Muscle of arm (tissue), 14 donors: ENCODE measurements at places on chromosomes 4 and X.

- peak; percentile 35 for DNase-seq
Measured at GRCh38 chr4:36256398-36256891, 12.1 kb upstream of the ARAP2 start.

GRCh38 chr4:164613256-164613655, 140.7 kb upstream of the SMIM31 start:
- no peak for DNase-seq

DNA sequence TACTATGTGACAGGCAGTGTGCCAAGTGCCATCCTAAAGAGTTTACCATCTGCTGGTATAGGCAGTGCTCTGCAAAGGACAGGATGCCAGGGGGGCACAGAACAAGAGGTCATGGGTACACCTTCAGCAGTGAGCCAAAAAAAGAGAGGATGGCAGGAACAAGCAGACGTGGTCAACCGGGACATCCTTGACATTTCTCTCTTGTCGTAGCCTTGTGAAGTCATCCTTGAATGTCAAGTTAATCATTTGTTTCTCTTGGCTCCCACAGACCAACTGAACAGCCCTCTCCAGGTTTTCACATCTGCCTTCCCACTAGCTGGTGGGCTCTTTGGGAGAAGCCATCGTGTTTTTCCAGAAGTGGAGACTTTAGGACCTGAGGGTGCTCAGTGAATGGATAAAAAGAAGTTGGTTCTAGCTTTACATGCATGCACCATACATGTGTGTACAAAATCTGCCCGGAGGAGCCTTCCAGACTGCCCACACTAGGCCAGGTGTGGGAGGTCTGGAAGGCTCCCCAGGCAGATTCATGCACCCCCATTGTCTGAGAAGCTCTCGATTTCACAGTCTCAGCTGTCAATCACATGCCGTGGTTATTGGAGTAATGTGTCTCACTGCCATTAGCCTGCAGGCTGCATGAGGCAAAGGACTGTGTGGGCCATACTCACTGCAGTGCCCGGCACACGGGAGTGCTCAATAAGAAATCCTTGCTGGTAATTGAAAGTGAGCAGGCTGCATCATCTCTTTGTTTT, 16.4 kb downstream of the PNMA6F start:
- DNase-seq = no peak

- no peak for DNase-seq
Measured at GRCh38 chr4:62023633-62024032, 823.5 kb downstream of the ADGRL3 start.

GRCh38 chr4:10108818-10109783, 7.5 kb downstream of the WDR1 start:
- DNase-seq = no peak

DNA sequence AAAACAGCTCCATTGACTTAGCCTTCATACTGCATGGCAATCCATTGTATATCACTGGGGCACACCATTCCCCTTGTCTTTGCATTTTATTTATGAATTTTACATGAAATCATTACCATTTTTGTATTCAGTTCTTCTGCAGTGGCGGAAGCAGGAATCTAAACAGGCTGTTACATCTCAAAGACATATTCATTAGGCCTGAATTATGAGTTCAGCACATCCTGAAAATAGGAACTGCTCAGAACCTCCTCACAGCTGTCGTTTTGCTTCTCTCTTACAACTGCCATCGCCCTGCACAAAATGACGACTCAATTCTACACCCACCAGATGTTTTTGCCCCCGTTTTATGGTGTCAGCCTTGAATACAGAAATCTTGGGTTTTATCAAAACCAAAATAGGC, 474.4 kb upstream of the MAGEB18 start:
- no peak for DNase-seq

GRCh38 chrX:56728752-56729151, 291 bp upstream of the NBDY start:
- DNase-seq = peak; percentile 29

- DNase-seq = no peak
Measured at GRCh38 chr4:76282941-76283689, 23.4 kb upstream of the STBD1 start.

DNA sequence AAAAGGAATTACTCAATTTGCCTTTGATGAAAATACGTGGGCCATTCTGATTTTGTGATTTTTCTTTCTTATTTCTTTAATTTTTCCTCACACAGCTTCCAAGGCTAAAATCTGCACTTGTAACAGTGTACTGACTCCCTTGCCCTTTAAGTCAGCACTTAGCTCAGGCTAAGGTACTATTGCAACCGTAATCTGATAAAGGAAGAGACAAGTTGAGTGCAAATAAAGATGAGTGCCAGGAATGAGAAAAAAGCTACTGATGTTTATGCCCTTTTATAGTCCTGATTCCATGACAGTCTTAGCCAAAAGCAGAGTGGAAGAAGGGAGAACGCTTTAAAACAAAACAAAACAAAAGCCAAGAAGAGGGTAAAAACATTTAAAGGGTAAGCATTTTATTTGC, 6.0 kb downstream of the DMD start:
- DNase-seq = no peak

DNA sequence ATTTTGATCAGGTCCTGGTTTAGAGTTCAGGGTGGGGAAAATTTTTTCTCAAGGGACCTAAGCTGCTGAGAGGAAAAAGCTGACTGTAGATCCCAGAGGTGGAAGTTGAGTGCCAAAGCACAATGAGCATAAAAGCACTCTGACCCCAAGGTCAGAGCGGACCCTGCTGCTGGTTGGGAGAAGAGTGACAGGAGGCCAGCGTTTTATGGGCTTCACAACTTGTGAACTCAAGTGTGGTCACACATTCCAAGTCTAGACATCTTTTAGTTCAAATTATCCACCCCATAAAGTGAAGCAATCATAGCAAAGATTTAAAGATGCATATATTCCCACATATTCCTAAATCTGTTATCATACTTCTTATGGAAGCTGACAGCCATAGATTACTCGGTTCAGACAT, 220.3 kb downstream of the CHIC2 start:
- no peak for DNase-seq

DNA sequence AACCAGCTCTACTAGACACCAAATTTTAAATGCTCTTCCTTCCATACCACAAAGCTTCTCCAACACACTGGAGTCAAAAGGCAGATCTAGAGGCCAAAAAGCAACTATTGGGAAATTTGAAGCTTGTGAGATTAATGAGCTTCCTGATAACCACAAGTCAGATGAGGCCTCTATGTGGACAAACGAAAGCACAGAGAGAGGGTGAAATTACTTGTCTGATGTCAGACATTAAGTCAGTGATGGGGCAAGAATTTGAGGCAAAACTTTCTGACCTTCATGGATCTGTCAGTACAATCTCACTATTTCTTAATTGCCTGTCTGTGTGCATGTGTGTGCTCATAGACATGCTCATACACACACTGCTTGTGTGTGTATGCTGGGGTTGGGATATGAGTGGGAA, 103.6 kb downstream of the GUCY2F start:
- DNase-seq = no peak

DNA sequence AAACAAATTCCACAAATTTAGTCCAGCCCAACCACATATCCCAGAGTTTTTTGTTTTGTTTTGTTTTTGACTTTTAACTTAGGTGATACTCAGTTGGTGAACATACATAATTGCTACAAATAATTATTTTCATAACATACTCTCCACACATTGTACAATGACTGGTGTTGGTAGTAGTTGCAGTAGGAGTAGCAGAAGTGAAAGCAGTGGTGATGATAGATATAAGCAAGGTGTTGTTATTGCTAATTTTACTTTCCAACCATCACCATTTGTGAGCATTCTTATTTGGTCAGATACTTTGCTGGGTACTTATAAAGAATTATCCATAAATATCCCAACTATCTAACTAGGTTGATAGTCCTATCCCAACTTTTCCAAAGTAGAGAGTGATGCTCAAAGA, 47.3 kb downstream of the ARHGAP24 start:
- no peak for DNase-seq

GRCh38 chr4:140686796-140687195, 69.4 kb downstream of the TBC1D9 start:
- no peak for DNase-seq

GRCh38 chr4:74205559-74205958, 47.6 kb downstream of the MTHFD2L start:
- DNase-seq = no peak

- DNase-seq = no peak
Measured at GRCh38 chr4:105808030-105808749, 87.1 kb upstream of the NPNT start.

GRCh38 chr4:8181844-8182243, 17.2 kb upstream of the SH3TC1 start:
- DNase-seq = no peak

DNA sequence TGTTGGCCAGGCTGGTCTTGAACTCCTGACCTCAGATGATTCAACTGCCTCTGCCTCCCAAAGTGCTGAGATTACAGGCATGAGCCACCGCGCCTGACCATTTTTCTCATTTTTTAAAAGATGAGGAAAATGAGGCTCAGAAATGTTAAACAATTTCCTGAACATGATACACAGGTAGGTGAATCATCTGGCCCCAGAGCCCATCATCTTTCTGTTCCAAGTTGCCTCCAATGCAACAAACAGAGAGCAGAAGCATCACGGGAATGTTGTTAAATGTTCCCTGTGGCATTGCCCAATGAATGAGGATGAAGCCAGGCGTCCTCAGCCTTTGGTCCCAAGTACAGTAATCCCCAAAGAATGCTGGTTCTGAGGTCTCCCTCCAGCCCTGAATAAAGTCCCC, 31.3 kb upstream of the ANXA5 start:
- DNase-seq = no peak

GRCh38 chrX:100494646-100495370, 84.7 kb upstream of the PCDH19 start:
- peak; percentile 61 for DNase-seq

DNA sequence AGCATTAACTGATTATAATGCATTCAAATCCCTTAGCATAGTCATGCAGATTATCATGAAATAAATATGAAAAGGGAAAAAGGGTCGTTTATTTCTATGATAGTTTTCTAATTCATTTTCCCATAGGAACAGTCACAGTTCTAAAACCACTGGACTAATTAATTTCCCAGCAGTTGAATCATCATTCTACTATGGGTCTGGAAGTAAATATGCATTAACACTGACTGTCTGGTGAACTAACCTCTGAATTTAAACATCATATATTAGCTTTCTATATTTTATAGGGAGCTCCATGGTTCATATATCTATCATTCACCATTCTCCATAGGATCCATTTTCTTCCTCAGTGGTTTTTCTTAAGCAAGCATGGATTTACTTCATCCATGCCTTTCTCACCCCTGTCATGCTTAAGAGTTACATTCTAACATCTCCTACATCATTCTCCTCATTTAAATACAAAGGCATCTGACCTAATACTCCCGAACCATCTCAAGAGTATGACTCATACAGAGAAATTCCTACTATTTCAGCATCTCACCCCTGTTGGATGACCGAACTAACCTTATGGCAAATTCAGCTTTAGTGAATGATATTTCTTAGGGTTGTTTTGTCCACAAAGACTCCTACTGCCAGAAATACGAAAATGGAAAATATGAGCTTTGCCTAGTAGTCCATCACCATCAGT, 198.7 kb upstream of the ADAMTS3 start:
- no peak for DNase-seq

- DNase-seq = no peak
Measured at GRCh38 chr4:113773756-113774155, 12.2 kb upstream of the CAMK2D start.

DNA sequence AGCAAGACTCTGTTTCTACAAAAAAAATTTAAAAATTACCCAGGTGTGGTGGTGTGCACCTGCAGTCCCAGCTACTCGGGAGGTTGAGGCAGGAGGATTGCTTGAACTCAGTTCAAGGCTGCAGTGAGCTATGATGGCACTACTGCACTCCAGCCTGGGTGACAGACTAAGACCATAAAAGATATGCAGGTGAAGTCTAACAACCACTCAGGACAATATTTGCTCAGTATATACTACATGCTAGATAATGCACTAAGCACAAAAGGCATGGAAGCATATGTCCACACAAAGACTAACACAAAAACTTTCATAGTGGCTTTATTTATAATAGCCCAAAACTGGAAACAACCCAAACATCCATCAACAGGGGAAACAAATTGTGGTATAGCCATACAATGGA, 57.7 kb upstream of the TXK start:
- DNase-seq = no peak

- no peak for DNase-seq
Measured at GRCh38 chr4:87657525-87657924, 7.4 kb downstream of the DMP1 start.

- DNase-seq = no peak
Measured at GRCh38 chrX:130120746-130121504, 10.6 kb upstream of the ELF4 start.

DNA sequence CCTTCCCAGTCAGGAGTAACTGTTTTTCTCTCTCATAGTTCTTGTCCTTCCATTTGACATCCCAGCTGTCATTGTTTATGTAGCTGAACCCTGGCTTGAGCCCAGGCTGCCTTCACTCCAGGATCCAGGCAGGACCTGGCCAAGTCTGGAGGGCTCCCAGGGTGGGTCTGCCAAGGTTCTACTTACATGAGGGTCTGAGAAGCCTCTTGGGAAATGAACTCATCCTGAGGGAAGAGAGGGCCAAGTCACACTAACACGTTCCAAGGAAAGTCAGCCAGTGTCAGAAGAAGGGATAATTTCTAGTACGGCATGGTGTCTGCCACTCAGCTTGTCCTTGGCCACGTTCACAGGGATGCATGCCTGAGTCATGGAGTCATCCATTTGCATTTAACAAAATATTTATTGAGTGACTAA, 54.8 kb upstream of the SRD5A3 start:
- peak; percentile 29 for DNase-seq

- DNase-seq = no peak
Measured at GRCh38 chr4:89797117-89797516, 39.8 kb downstream of the SNCA start.

DNA sequence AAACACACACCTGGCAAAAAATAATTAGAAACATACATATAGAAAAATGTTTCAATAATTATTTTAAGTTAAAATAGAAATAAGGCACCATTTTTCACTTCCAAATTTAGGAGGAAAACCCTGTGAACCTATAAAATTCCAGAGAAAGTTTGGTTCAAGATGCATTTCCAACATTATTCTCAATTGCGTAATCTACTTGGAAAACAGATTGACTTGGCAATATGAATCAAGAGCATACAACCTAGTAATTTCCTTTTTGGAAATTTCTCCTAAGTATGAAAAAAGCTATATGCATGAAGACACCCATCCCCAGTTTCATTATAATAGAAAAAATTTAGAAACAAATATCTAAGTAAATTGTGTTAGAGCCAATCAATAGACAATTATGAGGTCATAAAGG, 242.9 kb downstream of the IQCM start:
- peak; percentile 22 for DNase-seq

GRCh38 chrX:124328765-124329164, 3.7 kb upstream of the TEX13D start:
- DNase-seq = no peak

- no peak for DNase-seq
Measured at GRCh38 chrX:9847071-9847470, 60.8 kb downstream of the SHROOM2 start.

- no peak for DNase-seq
Measured at GRCh38 chrX:74490247-74490646, 69.0 kb downstream of the SLC16A2 start.
